GM23248 (cell line): ENCODE measurements at places on chromosomes 6 and 20. TPM values are rescaled to one million over a fixed set of nuclear protein-coding genes. Genes with fewer than 3 reads are reported as not detected.

Gene EYA2
- 0.38 TPM in 1 of 2 replicates, not detected in the other for total RNA-seq

Gene MACROD2
- total RNA-seq = 1.1 and 3.3 TPM in 2 replicates

Gene MBOAT1
- 4.0 and 7.0 TPM in 2 replicates for total RNA-seq

Gene SCRT2
- total RNA-seq = not detected in 2 replicates

GRCh38 chr20:9270831-9271230, 201.9 kb downstream of the PLCB4 start:
- H3K27me3 ChIP-seq = no peaks in the 10 kb centered on the region
- H3K4me1 ChIP-seq = peaks cover 27% of the 10 kb centered on the region
- H3K27ac ChIP-seq = peak overlapping the region; percentile 55
- peak; percentile 83 for DNase-seq
- H3K4me3 ChIP-seq = no peak overlapping the region

DNA sequence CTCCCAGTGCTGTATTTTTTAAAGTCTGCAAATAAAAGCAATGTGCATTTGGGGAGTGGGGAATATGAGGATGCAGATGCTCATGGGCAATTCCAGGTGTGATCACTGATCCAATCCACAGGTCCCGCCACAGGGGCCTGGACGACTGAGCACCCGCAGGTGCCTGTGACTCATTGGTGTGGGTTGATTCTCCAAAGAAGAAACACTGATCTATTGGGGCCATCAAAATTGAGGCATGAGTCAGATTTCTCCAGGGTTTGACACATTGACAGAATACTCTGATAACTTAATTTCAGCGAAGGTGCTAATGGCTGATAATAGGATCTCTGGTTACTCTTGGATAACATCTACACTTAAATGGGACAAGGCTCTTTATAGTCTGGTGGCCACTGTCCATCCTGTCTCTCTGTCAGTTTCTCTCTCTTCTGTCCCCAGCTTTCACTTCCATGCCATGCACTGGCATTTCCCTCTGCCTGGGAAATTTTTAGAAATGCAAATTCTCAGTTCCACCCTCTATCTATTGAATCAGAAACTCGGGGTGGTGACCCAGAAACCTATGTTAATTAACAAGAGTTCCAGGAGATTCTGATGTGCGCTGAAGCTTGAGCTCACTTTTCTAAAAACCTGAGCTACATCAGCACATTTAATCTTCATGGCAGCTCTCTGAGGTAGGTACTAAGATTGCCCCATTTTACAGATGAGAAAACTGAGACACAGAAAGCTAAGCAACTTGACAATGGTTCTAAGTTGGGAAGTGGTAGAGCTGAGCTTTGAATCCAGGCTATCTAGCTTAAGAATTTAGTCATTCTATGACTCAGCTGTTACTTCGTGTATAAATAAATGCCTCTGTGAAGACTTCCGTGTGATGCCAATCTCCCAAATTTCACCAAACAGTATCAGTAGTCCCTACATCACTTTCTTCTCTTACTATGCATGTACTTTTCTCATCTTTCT, 10.2 kb upstream of the RCAN2 start:
- H3K27ac ChIP-seq = no peak overlapping the region
- H3K4me3 ChIP-seq = no peak overlapping the region
- H3K4me1 ChIP-seq = no peaks in the 10 kb centered on the region
- DNase-seq = peak; percentile 63

DNA sequence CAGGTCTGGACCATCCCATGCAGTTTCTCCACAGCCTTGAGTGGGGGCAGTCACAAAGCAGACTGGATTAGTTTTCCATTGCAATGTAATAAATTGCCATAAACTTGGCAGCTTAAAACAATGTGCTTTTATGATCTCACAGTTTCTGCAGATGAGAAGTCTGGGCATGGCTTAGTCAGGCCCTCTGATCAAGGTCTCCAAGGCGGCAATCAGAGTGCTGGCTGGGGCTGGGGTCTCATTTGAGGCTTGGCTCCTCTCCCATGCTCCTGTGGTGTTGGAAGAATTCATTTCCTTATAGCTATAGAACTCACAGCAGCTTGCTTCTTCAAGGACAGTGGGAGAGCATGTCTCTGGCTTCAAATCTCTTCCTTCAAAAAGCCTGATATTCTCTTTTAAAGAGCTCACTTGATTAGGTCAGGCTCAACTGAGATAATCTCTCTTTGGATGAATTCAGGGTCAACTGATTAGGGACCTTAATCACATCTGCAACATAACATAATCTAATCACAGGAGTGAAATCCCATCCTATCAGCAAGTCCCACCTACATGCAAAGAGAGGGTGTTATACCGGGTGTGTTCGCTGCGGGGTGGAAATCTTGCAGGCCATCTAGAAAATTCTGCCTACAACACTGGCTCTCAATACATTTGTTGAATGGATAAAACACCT, 77.4 kb upstream of the SULF2 start:
- no peak for DNase-seq
- no peak overlapping the region for H3K4me3 ChIP-seq
- no peaks in the 10 kb centered on the region for H3K36me3 ChIP-seq
- H3K4me1 ChIP-seq = no peaks in the 10 kb centered on the region

DNA sequence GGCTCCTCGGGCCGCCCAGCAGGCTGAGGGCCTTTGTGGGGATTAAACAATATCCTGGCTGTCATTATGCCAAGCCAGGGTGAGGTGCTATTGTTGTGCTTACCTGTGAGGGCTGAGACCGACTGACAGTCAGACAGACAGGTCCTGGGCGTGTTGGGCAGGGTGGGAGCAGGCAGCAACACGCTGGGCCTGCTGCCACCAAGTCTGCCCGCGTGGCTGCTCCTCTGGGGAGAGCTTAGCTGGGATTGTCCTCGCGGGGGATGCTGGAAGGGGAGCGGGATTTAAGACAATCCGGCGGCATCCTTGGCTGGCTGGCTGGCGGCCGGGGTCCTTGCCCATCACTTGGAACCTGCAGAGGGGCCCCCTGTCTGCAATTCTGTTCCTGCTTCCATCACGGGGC, 20.0 kb downstream of the ITPR3 start:
- no peak for DNase-seq
- no peaks in the 10 kb centered on the region for H3K27me3 ChIP-seq
- H3K27ac ChIP-seq = no peak overlapping the region
- H3K36me3 ChIP-seq = no peaks in the 10 kb centered on the region
- H3K4me3 ChIP-seq = no peak overlapping the region

GRCh38 chr20:38843346-38843745, 37.8 kb downstream of the PPP1R16B start:
- no peak for DNase-seq
- no peaks in the 10 kb centered on the region for H3K4me1 ChIP-seq
- peaks cover 20% of the 10 kb centered on the region for H3K27me3 ChIP-seq
- no peak overlapping the region for H3K4me3 ChIP-seq

DNA sequence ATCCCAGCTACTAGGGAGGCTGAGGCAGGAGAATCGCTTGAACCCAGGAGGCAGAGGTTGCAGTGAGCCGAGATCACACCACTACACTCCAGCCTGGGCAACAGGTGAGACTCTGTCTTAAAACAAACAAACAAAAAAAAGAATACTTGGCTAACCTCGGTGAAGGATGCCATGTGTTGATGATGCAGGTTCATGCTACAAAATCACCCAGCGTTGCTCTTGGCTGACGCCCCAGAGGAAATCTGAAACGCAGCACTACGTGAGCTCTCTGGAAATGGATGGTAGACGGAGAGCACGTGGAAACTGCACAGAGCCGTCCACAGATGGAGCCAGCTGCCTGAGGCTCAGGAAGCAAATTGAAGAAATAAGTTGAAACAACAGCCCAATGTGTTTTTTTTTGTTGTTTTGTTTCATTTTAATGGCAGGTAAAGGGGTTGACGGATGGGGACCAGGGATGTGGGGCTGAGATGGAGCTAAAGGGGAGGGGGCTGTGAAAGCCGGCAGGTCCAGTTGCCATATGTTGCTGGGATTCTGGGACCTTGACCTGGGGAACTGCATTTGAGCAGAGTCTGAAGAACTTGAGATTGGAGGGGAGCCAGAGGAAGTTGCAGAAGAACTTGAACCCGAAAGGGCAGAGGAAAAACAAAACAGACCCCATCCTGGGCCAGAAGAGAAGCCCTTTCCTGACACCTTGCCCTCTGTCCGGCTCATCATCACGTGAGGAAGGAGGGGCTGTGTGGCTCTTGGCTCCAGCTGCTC, 12.8 kb upstream of the MANBAL start:
- H3K4me1 ChIP-seq = peaks cover 15% of the 10 kb centered on the region
- no peak overlapping the region for H3K4me3 ChIP-seq
- no peak overlapping the region for H3K27ac ChIP-seq
- peak; percentile 87 for DNase-seq
- H3K36me3 ChIP-seq = no peaks in the 10 kb centered on the region
- H3K27me3 ChIP-seq = no peaks in the 10 kb centered on the region

- no peak for DNase-seq
- H3K27me3 ChIP-seq = no peaks in the 10 kb centered on the region
- H3K4me1 ChIP-seq = peaks cover 17% of the 10 kb centered on the region
- no peak overlapping the region for H3K27ac ChIP-seq
- H3K36me3 ChIP-seq = no peaks in the 10 kb centered on the region
Measured at GRCh38 chr6:139941826-139942225, 567.4 kb upstream of the CITED2 start.

- H3K27me3 ChIP-seq = 0 out of 2 replicates have a peak, but pooled peaks cover 4% of the 10 kb centered on the region
- H3K4me1 ChIP-seq = no peaks in the 10 kb centered on the region
- H3K27ac ChIP-seq = no peak overlapping the region
- no peak overlapping the region for H3K4me3 ChIP-seq
Measured at GRCh38 chr6:64012351-64013001, 376.9 kb downstream of the PHF3 start.

GRCh38 chr20:9403448-9403847, 110.9 kb upstream of the LAMP5 start:
- no peak for DNase-seq
- H3K4me3 ChIP-seq = no peak overlapping the region
- no peak overlapping the region for H3K27ac ChIP-seq
- H3K27me3 ChIP-seq = no peaks in the 10 kb centered on the region

- no peak overlapping the region for H3K4me3 ChIP-seq
- 0 out of 2 replicates have a peak, but pooled peaks cover 3% of the 10 kb centered on the region for H3K4me1 ChIP-seq
- no peaks in the 10 kb centered on the region for H3K36me3 ChIP-seq
- no peak overlapping the region for H3K27ac ChIP-seq
Measured at GRCh38 chr6:108673602-108674001, 112.9 kb downstream of the FOXO3 start.

- H3K27me3 ChIP-seq = no peaks in the 10 kb centered on the region
- H3K27ac ChIP-seq = peak overlapping the region; percentile 80
- peaks cover 26% of the 10 kb centered on the region for H3K4me1 ChIP-seq
- H3K4me3 ChIP-seq = peak overlapping the region; percentile 81
Measured at GRCh38 chr6:85677234-85677956, 34.7 kb upstream of the SYNCRIP start.

DNA sequence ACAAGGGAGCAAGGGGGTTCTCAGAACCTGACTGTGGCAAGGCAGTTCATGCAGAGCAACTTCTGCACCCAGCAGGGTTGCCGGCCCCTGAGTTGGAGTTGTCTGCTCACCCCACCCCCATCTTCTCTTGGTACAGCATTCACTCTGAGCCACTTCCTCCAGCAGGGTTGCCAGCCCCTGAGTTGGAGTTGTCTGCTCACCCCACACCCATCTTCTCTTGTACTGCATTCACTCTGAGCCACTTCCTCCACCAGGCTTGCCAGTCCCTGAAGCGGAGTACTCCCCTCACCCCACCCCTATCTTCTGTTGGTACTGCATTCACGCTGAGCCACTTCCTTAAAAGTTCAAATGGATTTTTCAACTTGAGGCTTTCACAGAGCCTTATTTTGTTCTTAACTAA, 79.7 kb upstream of the SYNDIG1 start:
- H3K4me1 ChIP-seq = no peaks in the 10 kb centered on the region
- H3K4me3 ChIP-seq = no peak overlapping the region
- H3K36me3 ChIP-seq = no peaks in the 10 kb centered on the region
- DNase-seq = no peak

DNA sequence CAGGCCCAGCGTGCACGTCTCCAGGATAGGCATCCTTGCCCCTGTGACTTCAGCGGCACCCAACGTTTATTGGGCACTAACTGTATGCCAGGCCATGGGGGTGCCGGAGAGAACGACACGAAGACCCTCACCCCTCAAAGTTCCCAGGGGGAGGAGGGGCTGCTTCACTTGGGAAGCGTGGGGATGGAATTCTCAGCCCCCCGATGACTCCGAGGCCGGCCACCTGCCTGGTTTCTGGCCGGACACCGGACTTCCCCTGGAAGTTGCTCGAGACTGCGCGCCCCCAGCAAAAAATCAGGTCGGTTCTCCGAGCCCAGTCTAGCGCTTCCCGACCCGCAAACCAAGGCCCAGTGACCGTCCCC, 275 bp upstream of the MAVS start:
- H3K36me3 ChIP-seq = no peaks in the 10 kb centered on the region; the same call in 1 of the 2 replicates
- DNase-seq = no peak
- H3K27me3 ChIP-seq = no peaks in the 10 kb centered on the region
- peak overlapping the region; percentile 80 for H3K4me3 ChIP-seq
- H3K27ac ChIP-seq = peak overlapping the region; percentile 47

DNA sequence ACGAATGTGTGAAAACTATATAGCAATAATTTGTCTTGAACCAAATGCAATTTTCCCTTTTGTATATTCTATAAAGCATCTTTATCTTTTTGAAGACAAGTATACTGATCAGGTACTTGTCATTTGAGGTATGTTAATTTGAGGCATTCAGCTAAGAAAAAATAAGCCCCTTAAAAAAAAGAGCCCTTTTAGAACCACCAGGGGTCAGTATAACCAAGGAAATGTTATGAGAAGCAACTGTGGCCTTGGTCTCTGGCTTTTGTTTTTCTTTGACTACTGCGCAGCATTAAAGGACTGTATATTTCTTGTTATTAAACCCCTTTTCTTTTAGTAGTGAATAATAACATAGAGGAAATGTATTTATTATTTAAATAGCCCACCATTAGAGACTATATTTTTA, 43.1 kb downstream of the CD109 start:
- no peaks in the 10 kb centered on the region for H3K27me3 ChIP-seq
- no peak overlapping the region for H3K4me3 ChIP-seq
- H3K27ac ChIP-seq = no peak overlapping the region
- DNase-seq = peak; percentile 75
- 0 out of 2 replicates have a peak, but pooled peaks cover 5% of the 10 kb centered on the region for H3K4me1 ChIP-seq

DNA sequence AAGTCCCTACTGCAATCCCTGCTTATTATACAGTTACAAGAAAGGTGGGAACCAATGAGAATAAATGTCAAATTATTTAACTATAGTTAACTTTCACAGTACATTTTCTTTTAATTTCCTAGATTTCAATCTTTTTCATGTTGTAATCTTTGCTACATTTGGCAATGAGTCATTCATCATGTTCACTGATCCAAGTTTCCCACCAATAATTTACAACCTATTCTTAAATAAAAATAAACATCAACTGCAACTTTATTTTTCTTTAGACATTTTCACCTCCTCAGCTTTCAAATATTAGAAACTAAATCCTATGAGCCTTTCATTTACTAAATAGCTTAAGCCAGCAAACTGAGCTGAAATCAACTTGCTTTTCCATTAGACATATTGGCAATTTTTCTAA, 541.3 kb upstream of the BTBD3 start:
- DNase-seq = peak; percentile 39
- peaks cover 25% of the 10 kb centered on the region for H3K4me1 ChIP-seq
- H3K27me3 ChIP-seq = no peaks in the 10 kb centered on the region
- H3K36me3 ChIP-seq = no peaks in the 10 kb centered on the region
- H3K27ac ChIP-seq = no peak overlapping the region

GRCh38 chr6:346386-347030, 45.0 kb upstream of the IRF4 start:
- H3K4me1 ChIP-seq = no peaks in the 10 kb centered on the region
- H3K4me3 ChIP-seq = no peak overlapping the region
- H3K27ac ChIP-seq = no peak overlapping the region
- H3K27me3 ChIP-seq = no peaks in the 10 kb centered on the region
- peak; percentile 78 for DNase-seq
